Activated CD4-positive, alpha-beta T cell treated with anti-CD3 and anti-CD28 coated beads for 36 hours (primary cell): ENCODE measurements at places on chromosomes 4 and X. TPM values are rescaled to one million over a fixed set of nuclear protein-coding genes. Genes with fewer than 3 reads are reported as not detected.

The SRPK3 gene
- total RNA-seq: not detected

The RAP1GDS1 gene
- 50.5 TPM for total RNA-seq

DNA sequence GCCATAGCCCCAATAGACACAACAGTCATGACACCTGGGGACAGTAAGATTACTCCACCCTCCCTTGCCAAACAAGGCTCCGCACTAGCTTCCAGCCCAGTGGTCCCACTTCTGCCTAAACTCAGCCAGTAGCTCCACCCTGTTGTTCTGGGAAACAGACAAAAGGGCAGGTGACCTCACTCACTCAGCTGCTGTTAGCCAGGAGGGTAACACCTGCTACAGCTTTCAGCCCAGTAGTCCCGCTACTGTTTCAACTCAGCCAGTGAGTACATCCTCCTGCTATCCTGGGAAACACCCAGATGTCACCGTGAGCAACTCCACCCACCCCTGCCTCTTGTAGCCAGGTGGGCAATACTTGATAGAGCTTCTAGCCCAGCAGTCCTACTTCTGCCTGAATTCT is 162.7 kb upstream of the CPXCR1 start:
- DNase-seq: no peak

DNA sequence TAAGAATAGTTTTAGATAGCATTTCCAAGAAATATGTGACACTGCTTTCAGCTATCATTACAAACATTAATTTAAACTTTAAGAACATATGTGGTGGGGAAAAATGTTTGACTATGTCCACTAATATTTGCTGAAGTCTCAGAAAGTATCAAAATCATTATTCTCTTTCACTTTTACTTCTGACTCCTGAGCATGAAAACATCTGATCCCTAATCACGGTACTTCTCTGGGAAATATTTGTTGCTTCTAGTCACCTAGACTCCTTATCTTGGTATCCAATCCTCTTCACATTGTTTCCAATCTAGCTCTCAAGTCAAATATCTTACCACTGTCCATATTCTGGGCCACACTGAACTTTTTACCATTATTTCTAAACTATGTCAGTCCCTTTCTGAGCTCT is 10.8 kb downstream of the NUDT6 start:
- DNase-seq: no peak

DNA sequence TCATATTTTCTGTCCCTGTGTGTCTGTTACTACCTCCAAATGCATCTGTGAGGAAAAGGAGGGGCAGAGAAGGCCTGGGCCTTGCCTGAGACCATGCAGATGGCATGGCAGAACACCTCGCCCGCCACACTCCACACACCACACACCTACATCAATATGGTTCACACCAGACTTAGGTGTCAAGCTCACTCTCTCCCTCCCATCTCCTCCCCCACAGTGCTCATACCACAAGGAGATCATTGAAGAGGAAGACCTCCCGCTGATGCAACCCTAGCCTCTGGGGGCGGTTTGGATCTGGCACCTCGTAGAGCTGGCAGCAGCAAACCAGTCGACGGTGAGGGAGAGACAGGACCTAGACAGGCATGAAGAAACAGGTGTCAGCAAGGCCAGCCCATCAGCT is 16.6 kb upstream of the KDM5C start:
- no peak for DNase-seq

DNA sequence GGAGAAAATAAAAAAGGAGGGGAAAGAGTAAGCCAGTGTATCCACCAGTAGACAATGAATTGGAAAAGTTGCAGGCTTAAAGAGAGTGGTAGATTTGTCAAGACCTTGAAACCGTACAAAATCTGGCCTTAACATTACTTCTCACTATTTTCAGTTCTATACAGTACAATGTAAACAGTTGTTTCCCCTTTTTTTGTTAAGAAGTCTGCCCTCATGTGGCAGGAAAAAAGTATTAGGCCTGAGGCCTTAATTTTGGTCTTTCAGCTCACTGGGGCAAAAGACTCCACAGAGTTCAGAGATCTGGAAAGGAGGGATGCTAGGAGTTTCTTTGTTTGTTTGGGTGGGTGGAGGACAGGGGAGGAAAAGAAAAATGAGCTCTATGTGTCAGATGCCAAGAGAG is 92.8 kb upstream of the CCDC160 start:
- DNase-seq: no peak

DNA sequence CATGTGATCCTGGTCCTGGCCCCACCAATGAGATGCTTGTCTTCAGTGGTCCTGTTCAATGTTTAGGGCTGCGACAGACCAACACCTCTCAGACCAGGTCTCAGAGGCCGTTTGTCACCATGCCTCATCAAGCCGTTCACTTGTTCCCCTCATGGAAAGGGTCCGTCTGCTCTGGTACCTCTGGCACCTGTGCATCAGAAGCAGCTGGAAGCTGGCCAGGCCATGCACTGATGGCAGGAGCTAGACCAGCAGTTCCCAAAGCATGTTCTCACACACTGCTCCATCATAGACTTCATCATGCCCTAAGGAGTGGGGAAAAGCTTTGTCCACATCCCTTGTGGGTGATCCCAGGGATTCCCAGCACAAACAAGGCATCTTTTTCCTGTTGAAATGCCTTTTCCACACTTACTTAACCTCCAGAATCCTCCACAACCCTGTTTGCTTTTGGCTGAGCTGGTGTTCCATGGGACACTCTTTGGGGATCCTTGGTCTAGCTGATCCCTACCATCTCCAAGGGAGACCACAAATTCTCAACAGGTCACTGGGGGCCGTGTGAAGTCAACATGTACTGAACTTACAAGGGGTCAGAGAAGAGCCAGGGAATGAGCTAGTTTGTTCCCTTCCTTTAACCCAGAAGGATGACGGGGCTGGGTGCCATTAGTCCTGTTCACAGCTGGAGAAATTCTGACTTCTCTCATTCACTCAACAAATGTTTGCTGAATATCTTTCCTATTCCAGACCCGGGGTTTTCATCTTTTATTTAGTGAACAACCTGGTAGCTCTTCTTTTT is 21.8 kb downstream of the SH3TC1 start:
- DNase-seq: no peak

DNA sequence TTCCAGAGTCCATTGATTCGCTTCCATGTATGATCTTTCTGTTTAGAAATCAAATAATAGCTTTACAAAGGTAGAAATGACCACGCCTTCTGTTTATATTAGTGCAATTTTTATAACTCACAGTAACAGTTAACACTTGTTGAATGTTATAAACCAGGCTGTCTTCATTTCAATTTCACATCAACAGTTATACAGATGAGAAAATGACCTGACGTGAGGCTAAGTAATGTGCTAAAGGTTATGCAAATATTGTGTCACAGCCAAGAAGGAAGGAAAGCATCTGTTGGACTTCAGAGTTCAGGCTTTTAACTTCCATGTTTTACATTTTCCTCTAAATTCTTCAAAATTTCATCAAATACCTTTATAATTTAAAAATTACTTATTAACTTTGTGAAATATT is 13.9 kb downstream of the CASP3 start:
- DNase-seq: no peak
